A673 (cell line): ENCODE measurements at places on chromosomes 5 and 9. TPM values are rescaled to one million over a fixed set of nuclear protein-coding genes. Genes with fewer than 3 reads are reported as not detected.

- no peak overlapping the region for H3K27ac ChIP-seq
- no peaks in the 10 kb centered on the region for H3K4me1 ChIP-seq
- H3K4me3 ChIP-seq = no peak overlapping the region
- H3K36me3 ChIP-seq = no peaks in the 10 kb centered on the region
Measured at GRCh38 chr5:118577621-118578020, 410.7 kb downstream of the DTWD2 start.

DNA sequence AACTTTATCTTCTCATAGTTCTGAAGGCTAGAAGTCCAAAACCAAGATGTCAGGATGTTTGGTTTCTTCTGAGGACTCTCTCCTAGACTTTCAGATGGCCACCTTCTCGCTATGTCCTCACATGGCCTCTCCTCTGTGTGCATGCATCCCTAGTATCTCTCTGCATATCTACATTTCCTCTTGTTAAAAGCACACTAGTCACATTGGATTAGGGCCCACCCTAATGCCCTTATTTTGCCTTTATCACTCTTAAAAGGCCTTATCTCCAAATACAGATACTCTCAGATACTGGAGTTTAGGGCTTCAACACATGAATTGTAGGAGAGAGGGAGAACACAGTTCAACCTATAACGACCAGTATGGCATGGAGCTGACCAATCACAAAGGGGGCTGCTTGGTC, 151.7 kb downstream of the PRELID2 start:
- no peaks in the 10 kb centered on the region for H3K27me3 ChIP-seq
- no peak overlapping the region for H3K4me3 ChIP-seq
- no peak for DNase-seq
- no peak overlapping the region for H3K27ac ChIP-seq
- no peaks in the 10 kb centered on the region for H3K36me3 ChIP-seq

Gene MELK
- 80.9 and 87.8 TPM in 2 replicates for total RNA-seq

Gene TBC1D2
- total RNA-seq = 2.8 and 3.2 TPM in 2 replicates

- H3K36me3 ChIP-seq = peaks cover 24% of the 10 kb centered on the region
- peak overlapping the region; percentile 95 for H3K4me3 ChIP-seq
- peaks cover 21% of the 10 kb centered on the region for H3K4me1 ChIP-seq
- DNase-seq = no peak
- peak overlapping the region; percentile 97 for H3K27ac ChIP-seq
Measured at GRCh38 chr5:178625679-178626483, 969 bp downstream of the CLK4 start.

- H3K4me3 ChIP-seq = no peak overlapping the region
- H3K27me3 ChIP-seq = no peaks in the 10 kb centered on the region
- H3K36me3 ChIP-seq = no peaks in the 10 kb centered on the region
- H3K27ac ChIP-seq = no peak overlapping the region
- no peak for DNase-seq
Measured at GRCh38 chr5:155303120-155303519, 289.6 kb downstream of the KIF4B start.

GRCh38 chr5:155129513-155129880, 115.9 kb downstream of the KIF4B start:
- H3K27ac ChIP-seq = no peak overlapping the region
- H3K4me1 ChIP-seq = no peaks in the 10 kb centered on the region
- no peaks in the 10 kb centered on the region for H3K27me3 ChIP-seq
- no peak for DNase-seq
- no peaks in the 10 kb centered on the region for H3K36me3 ChIP-seq
